Calu3 (cell line): ENCODE measurements at places on chromosomes 2 and 18. TPM values are rescaled to one million over a fixed set of nuclear protein-coding genes. Genes with fewer than 3 reads are reported as not detected.

KCNJ3 gene
- 0.17 and 0.22 TPM in 2 replicates for total RNA-seq

DNA sequence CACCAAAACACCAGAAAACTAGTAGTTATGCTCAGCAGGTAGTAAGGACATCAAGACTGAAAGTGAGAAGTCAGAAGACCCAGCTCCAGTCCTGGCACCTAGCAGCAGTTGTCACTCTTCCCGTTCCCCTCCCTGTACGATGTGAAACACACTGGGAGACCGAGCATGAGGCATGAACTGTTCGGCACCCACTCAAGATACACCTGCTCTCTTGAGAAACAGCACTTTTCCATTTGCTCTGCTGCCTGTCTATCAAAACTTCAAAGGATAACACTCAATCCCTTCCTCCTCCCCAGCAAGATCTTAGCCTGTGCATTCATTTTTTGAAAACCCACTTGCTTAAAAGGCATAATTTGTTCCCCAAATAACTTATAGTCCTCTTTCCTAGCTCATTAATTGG lies 123.9 kb downstream of the PLEKHM3 start:
- no peak for DNase-seq

CREG2 gene
- total RNA-seq = 1.3 and 2.4 TPM in 2 replicates

DNA sequence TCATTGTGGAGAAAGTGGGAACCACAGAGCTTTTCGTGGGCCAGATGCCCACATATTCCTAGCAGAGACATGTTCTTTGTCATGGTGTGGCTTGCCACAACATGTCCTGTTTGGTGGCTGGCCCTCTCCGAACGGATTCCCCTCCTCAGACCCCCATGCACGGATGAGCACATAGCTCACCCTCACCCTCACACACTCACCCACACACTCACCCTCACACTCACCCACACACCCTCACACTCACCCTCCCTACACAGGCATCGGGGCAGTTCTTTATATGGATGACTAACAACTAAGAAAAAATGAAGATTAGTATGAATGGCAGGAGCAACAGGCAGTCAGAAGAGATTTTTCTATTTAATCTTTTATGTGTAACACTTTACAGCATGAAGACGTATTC lies 149.9 kb downstream of the ZNF236 start:
- no peak for DNase-seq

MERTK gene
- 1.5 and 2.1 TPM in 2 replicates for total RNA-seq

GRCh38 chr2:136310797-136311603 lies 193.1 kb upstream of the CXCR4 start:
- DNase-seq = no peak

- DNase-seq = no peak
These were observed 104.8 kb upstream of the CYP1B1 start for GRCh38 chr2:38180754-38181153.

- DNase-seq = no peak
These were observed 199.3 kb downstream of the ZNF407 start for GRCh38 chr18:74796841-74797576.

DNA sequence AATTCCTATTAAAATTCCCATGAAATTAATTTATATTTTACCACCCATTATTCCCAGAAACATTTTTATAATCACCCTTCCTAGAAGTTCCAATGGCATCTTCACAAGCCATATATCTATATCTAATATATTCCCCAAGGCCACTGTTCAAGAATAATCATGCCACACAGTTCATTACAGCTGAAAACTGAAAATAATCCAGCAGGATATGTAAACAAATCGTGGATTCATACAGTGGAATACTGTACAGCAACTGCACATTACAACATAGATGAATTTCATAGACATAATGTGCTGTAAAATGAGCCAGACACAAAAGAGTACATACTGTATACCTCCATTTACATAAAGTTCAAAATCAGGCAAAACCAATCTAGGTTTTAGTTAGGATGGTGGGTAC lies 63.9 kb upstream of the SERPINE2 start:
- no peak for DNase-seq

GRCh38 chr18:35326695-35327387 lies 17.4 kb downstream of the ZNF24 start:
- no peak for DNase-seq

DNA sequence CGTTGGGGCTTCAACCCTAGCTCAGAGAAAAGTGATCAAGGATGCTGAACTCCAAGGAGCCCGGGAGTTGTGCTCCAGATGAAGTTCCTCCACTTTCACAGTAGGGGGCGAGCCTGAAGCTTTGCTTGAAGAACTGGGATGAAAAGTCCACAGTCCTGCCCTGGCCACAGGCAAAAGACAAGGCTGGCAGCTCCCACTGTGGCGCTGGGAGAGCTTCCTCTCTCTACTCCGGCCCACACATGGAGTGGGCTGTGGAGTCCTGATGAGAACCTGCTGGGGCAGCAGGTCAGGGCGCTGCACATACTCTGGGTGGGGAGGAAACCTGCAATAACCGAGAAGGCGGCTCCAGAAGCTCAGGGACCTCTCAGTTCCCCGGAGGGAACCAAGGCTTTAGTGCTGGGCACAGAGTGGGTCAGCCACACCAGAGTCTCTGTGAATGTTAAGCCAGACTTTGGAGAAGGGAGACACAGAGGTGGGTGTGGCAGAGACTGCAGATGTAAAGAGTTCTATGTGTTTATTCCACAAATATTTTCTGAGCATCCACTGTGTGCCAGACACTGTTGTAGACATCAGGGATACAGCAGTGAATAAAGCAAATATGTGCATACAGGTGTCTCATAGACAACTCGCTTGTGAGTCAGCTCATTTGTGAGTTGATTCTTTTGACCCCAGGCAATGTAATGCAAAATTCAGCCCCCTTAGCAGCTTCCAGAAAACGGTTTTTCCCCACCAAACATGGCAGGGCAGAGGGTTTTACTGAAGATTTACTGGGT lies 48.0 kb upstream of the MRPL33 start:
- DNase-seq = peak; percentile 72

CTDSP1 gene
- total RNA-seq = 58.0 and 59.3 TPM in 2 replicates

SP140 gene
- total RNA-seq = 10.9 and 13.0 TPM in 2 replicates

MDH1B gene
- total RNA-seq = 0.94 and 1.9 TPM in 2 replicates

GRCh38 chr2:72129681-72130340 lies 17.9 kb downstream of the CYP26B1 start:
- no peak for DNase-seq

HJURP gene
- total RNA-seq = 58.5 and 71.0 TPM in 2 replicates

DNA sequence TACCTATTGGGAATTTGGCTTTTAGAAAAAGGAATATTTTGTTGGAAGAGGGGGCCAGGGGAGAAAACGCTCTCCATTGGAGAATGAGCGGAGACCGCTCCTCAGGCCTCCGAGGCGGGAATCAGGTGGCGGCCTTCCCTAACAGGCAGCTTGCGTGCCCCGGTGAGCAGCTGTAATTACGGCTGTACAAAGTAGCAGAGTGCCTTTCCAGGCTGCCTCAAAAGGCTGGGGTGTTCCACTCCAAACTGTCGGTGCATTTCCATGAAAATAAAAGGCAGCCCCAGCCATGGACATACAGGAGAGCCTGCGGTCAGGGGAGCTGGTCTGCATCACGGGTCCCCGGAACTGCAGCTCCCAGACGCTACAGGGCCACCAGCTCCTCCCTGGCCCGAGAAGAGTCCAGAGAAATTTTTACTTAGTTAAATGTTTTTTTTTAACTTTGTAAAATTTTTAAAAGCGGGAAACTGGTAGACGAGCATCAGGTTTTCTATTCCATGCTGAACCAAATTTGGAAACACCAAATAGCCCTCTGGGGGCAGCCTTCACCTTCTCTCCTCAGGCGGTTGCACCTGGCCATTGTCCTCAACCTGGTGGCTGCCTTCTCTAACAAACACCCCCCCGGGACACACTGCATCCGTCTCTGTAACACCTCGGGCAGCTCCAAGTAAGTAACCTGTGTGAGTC lies 209.3 kb upstream of the SALL3 start:
- DNase-seq = no peak

AOX1 gene
- 0.22 and 0.45 TPM in 2 replicates for total RNA-seq

DNA sequence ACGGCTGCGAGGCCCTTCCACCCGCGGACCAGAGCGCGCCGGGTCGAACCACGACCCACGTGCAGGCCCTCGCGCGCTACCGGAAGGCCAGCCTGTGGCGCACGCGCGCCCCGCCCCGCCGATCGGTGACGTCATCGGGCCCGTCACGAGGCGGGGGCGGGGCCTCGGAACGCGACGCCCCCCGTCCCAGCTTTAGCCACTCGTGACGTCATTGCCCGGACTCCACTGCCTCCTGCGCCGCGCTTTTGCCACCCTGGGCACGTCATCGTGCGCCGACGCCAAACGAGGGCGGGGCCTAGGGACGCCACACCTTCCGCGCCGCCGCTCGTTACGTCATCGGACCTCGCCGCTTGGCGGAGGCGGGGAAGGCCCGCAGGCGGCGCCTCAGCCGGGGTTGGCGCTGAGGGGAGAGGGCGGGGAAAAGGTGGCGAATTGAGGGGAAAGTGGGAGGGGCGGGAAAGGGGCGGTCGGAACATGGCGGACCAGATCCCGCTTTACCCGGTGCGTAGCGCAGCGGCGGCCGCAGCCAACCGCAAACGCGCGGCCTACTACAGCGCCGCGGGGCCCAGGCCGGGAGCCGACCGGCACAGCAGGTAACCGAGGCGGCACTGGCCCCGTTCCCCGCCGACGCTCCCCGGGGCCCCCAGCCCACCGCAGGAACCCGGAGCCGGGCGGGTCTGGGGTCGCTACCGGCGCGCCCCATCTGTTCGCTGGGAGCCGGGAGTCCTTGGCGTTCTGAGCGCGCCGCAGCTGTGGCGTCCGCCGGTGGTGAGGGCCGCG lies at the start of gene ATP9B:
ATP9B (plus strand) TSS at position 458 of the 780 bp plus-strand sequence; CDS start at position 475, 17 bp downstream.
- peak; percentile 91 for DNase-seq

RAB31 gene
- 1.9 and 2.3 TPM in 2 replicates for total RNA-seq

AQP12A gene
- not detected in 2 replicates for total RNA-seq

KCNF1 gene
- not detected in 2 replicates for total RNA-seq
